Upper lobe of right lung (tissue), 1 donor: ENCODE measurements at places on chromosomes 1 and 21.

- H3K27me3 ChIP-seq = peaks cover 32% of the 10 kb centered on the region
- no peaks in the 10 kb centered on the region for H3K4me1 ChIP-seq
- peak within 1 kb of the TSS; percentile 60 for H3K4me3 ChIP-seq
- peak within 1 kb of the TSS; percentile 60 for H3K27ac ChIP-seq
- DNase-seq = peak; percentile 95
These were observed at the start of gene KDF1 for GRCh38 chr1:26959722-26960624. Gene KDF1 (minus strand): TSS chr1:26960468. CDS start chr1:26952380, 8,088 bp downstream.

- H3K27me3 ChIP-seq = no peaks in the 10 kb centered on the region
- H3K27ac ChIP-seq = no peak overlapping the region
- H3K4me3 ChIP-seq = no peak overlapping the region
- H3K36me3 ChIP-seq = peaks cover 9% of the 10 kb centered on the region
These were observed 8.8 kb upstream of the KLHL12 start for GRCh38 chr1:202935844-202936243.

- no peaks in the 10 kb centered on the region for H3K4me1 ChIP-seq
- H3K27me3 ChIP-seq = no peaks in the 10 kb centered on the region
- DNase-seq = no peak
- H3K4me3 ChIP-seq = no peak overlapping the region
- H3K36me3 ChIP-seq = peaks cover 25% of the 10 kb centered on the region
These were observed 48.6 kb downstream of the CEP350 start for GRCh38 chr1:180003026-180003695.

DNA sequence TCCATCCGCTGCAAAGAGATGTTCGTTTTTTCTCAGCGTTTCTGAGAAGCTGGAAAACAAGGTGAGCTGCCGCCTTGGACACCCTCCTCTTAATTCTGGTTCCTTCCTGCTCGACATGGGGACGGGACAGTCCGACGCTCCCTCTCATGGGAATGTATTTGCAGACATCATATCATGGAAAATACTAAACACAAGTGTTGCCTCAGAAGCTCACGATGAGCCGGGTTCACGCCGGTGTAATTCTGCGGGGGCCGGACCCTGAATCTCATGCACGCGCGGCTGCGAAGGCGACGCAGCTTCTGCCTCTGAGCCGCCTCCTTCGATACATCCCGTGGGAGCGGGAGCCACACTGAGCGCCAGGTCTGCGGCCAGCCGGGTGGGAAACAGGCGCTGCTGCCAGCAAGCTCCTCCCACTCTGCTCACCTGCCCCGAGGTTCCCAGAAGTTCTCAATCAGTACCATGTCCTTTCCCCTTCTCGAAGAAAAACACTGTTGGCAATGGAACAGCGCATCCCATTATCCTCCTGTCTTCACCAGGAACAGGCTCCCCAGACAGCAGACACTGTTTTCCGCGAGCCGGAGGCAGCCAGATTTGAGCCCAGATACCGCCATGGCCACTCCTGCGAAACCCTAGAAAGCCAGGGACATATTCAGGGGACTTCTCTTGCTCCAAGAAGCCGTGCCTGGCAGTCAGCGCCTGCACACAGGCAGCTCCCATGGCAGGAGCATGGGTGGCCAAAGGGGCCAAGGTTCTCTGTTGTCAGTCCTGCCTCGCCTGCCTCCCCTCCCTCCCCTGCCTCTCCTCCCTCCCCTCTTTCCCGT is 98.0 kb downstream of the WDR4 start:
- no peak overlapping the region for H3K27ac ChIP-seq
- peak; percentile 75 for DNase-seq
- no peaks in the 10 kb centered on the region for H3K36me3 ChIP-seq
- H3K4me3 ChIP-seq = peak overlapping the region; percentile 17
- H3K27me3 ChIP-seq = peaks cover 7% of the 10 kb centered on the region

DNA sequence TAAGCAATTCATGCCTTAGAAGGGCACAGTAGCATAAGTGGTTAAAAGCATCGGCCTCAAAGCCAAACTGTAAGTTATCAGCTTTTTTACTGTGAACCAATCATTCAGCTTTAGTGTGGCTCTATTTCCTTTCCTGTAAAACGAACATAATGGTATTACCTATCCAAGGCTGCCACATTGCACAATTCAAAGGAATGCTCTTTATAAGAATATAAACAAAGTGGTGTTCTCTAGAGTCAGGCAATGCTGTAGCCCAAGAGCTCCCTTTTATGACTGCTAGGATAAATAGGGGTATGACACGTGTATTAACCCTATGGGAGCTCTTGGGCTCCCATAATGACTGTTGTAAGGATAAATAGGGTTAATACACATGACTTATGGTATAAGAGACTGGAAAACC is 25.4 kb downstream of the INTS7 start:
- no peaks in the 10 kb centered on the region for H3K27me3 ChIP-seq
- H3K4me3 ChIP-seq = no peak overlapping the region
- no peak overlapping the region for H3K27ac ChIP-seq
- H3K36me3 ChIP-seq = peaks cover 24% of the 10 kb centered on the region
- DNase-seq = no peak

DNA sequence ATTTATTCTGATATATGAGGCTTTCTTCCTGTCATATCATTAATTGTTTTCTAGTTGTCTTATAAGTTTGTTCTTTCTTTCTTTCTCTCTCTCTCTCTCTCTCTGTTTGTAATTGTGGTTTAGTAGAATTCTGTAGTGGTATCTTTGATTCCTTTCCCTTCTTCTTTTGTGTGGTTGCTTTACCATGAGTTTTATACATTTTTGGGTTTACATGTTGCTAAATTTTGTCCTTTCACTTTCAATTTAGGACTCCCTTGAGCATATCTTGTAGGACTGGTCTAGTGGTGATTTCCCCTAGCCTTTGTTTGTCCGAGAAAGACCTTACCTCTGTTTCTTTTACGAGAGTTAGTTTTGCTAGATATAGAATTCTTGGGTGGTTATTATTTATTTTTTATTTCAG is 162.3 kb upstream of the CHRM3 start:
- no peak for DNase-seq
- H3K27ac ChIP-seq = no peak overlapping the region
- H3K27me3 ChIP-seq = no peaks in the 10 kb centered on the region
- H3K4me3 ChIP-seq = no peak overlapping the region

GRCh38 chr1:209503196-209503595 is 80.3 kb upstream of the CAMK1G start:
- H3K4me3 ChIP-seq = no peak overlapping the region
- H3K27me3 ChIP-seq = no peaks in the 10 kb centered on the region
- no peaks in the 10 kb centered on the region for H3K4me1 ChIP-seq
- no peak overlapping the region for H3K27ac ChIP-seq

DNA sequence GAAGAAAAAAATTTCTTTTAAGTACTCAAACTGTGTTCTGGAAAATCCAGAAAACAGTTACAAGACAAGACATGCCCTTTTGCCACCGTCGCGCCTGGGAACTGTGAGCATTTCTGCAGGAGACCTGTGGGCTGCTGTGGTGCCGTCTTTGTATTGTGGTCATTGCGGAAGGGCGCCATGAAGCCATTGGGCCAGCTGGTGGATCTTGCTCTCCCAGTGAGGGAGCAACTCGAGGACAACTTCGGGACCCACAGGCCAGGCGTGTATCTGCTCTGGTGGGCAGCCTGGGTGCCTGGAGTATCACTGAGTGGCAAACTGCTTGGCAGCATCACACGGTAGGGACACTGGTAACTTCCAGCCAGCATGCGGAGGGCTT is 3.8 kb upstream of the THEMIS2 start:
- peaks cover 27% of the 10 kb centered on the region for H3K4me1 ChIP-seq
- no peaks in the 10 kb centered on the region for H3K27me3 ChIP-seq
- DNase-seq = no peak
- peak overlapping the region; percentile 38 for H3K27ac ChIP-seq
- H3K4me3 ChIP-seq = no peak overlapping the region

DNA sequence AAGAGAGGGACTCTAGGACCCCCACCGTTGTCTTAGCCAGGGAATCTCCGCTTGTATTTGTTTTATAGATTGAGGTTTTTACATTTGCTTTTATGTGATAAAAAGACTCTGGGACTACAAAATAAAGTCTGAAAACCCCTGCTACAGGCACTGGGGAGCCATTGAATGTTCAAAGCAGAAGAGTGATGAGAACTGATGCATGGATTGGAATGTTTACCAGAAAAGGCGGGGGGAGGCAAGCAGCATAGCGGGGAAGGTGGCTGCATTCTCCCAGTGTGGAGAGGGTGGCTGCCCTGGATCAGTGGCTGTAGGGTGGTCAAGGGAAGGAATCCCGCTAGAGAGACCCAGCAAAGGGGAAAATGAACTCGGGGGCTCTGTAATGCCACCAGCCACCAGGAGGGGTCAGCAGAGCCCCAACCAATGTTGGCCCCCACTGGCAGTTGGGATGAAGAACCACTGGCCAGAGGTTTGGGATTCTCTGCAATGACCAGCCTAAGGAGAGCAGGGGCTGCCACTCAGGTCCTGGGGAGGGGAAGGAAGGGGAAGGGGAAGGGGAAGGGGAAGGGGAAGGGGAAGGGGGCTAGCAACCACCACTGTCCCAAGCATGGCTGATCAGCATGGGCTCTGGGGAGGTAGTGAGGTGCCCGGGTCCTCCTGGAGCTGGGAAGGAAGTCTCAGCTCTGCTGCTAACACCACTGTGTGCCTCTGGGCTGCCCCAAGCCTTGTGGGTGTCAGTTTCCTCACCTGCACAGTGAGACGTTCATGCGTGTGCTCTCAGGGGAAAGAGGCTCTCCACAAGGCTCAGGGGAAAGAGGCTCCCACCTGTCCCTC is 19.2 kb upstream of the PEF1 start:
- peak; percentile 73 for DNase-seq
- no peaks in the 10 kb centered on the region for H3K36me3 ChIP-seq
- no peak overlapping the region for H3K4me3 ChIP-seq
- H3K27me3 ChIP-seq = no peaks in the 10 kb centered on the region
- H3K27ac ChIP-seq = no peak overlapping the region
- no peaks in the 10 kb centered on the region for H3K4me1 ChIP-seq

- no peaks in the 10 kb centered on the region for H3K27me3 ChIP-seq
- no peak overlapping the region for H3K27ac ChIP-seq
- no peaks in the 10 kb centered on the region for H3K36me3 ChIP-seq
These were observed 386.7 kb upstream of the ESRRG start for GRCh38 chr1:217109928-217110327.

GRCh38 chr1:116123837-116124533 is 12.8 kb downstream of the MAB21L3 start:
- H3K4me1 ChIP-seq = peaks cover 12% of the 10 kb centered on the region
- no peaks in the 10 kb centered on the region for H3K27me3 ChIP-seq
- no peak overlapping the region for H3K27ac ChIP-seq

GRCh38 chr1:31977385-31978131 is 36.1 kb upstream of the KHDRBS1 start:
- DNase-seq = no peak
- H3K4me1 ChIP-seq = no peaks in the 10 kb centered on the region
- no peak overlapping the region for H3K27ac ChIP-seq
- no peak overlapping the region for H3K4me3 ChIP-seq
- H3K27me3 ChIP-seq = no peaks in the 10 kb centered on the region

DNA sequence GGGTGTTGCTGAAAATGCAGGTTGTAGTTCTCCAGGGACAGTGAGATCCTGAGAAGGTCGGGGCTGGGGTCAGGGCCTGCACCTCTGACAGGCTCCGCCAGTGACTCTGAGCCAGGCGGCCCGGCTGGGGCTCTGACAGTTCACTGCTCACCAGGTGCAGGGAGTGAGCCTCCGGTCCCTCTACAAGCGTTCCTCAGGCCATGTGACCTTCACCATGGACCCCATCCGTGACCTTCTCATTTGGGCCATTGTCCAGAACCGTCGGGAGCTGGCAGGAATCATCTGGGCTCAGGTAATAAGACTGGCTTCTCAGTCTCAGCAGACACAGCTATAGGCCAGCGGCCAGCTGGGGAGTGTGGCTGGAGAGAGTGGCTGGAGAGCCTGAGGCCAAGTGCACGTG is 41.8 kb downstream of the TRPM2 start:
- no peaks in the 10 kb centered on the region for H3K36me3 ChIP-seq
- H3K4me3 ChIP-seq = no peak overlapping the region
- peak; percentile 45 for DNase-seq
